ENCODE measurements at places on chromosomes 6 and 20.

DNA sequence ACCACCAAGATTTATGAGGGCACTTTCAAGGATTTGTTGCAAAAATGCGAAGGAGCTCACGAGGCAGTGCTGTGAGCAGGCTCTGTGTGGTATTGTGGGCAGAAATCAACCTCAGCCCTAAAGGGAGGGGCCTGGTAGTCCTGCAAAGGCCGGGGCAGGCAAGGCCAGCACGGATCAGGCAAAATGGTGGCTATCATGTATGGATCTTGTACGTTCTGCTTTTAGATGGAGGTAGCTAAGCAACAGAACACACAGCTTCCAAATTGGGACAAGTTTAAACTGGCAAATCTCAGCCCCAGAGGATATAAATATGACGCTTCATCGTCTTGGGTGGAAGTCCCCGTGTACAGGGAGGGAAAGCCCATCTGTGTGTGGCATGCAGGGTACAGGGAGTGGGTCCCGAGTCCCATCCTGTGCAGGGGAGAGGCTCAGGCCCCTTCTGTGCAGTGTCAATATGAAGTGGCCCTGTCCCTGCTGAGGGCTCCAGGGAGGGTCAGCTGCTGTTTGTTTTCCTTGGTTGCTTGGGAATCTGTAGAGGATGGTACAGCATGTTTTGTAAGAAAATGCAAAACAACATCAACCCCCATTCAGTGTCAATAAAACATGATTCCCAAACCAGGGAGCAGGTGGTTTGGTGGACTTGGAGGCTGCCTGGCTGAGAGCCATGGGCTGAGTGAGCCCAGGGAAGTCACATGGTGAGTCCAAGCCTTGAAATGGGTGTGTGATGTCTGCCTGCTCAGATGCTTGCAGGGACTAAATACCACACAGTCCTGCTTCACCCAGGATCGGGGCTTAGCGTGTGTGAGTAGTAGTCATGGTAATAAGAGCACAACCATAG, 113.0 kb downstream of the SYCP2 start:
- no peak for DNase-seq

DNA sequence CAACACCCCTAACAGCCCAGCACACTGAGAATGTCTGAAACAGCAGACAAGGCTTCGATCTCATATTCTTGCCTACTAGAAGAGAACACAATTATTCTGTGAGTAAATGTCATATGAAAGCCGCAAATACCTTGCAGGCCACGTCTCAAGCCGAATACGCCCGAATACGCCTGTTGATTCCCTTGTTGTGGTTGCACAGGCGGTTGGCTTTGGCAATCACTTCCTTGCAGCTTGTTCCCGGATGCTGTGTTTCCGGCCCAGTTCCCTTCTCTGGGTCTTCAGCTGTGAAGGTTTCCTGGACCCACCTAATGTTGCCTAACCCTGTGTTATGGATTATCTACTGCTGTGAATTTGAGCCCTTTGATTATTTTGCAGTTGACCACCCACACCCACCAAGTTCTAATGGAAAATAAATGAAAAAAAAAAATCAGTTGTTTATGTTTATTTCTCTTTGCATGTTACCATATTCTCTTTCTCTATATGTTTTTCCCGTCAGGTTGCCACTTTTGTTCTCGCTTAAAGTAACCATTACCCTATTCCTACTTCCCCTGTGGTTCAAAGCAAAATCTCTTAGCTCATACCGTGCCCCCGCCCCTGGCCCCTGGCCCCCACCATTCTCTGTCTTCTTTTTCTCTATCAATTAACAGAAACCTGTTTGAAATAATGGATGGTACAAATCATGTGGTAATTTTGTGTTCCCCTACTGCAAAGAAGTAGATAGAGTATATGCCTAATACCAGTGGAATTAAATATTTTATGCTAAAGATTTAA, 172.4 kb downstream of the ADGB start:
- DNase-seq = peak; percentile 42

DNA sequence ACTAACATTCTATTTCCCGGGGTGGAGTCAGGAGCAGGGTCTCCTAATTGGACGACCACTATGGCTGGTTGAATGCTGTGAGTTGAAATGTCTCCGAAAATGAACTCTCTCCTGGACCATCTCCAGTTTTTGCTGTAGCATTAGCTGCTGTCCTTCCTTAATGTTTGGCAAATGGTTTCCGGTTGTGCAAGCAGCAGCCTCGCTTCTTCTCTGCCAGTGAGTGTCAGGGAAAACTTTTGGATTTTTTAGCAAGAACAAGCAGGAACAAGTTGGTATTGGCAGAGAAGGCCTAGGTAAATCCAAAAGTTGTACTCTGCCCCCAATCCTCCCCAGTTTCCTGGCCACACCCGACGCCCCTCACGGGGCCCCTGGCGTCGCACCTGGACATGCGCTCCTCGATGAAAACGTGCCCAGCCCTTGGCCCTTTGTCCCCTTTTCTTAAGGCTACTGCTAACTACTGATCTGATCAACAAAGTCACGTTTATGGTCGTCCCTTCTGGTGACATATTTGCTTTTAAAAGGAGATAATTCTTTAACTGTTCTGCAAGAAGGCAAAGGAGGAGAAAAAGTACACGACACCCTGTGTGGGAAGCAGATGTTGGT, 103.2 kb downstream of the ARMC2 start:
- DNase-seq = no peak

DNA sequence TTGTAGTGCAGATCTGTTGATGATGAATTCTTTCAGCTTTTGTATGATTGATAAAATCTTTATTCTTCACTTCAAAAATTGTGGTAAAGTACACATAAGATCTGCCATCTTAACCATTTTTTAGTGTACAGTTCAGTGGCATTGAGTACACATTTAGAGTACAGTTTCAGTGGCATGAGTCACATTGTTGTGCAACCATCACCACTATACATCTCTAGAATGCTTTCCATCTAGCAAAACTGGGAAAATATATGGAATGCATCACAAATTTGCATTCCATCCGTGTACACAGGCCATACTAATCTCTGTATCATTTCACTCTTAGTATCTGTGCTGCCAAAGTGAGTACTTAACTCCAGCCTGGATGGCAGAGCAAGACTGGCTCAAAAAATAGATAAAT, 28.7 kb downstream of the SIRPD start:
- no peak for DNase-seq

DNA sequence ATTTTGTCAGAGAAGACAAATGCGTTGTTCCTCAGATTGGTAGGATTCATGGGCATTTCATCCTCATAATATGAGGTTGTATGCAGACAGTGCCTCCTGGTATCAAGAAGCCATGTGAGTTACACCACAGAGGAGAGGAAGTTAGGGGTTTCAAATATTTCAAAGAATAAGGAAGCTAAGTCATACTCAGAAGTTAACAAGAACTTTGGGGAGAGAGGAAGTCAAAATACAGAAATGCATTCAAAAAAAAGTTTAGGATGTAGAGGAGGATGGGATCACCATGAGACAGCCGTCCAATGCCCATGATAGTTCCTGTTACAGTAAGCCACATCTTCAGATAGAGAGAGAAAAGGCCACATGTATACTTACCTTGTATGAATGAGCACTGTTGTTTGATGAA, 22.3 kb downstream of the HLA-DOB start:
- no peak for DNase-seq

DNA sequence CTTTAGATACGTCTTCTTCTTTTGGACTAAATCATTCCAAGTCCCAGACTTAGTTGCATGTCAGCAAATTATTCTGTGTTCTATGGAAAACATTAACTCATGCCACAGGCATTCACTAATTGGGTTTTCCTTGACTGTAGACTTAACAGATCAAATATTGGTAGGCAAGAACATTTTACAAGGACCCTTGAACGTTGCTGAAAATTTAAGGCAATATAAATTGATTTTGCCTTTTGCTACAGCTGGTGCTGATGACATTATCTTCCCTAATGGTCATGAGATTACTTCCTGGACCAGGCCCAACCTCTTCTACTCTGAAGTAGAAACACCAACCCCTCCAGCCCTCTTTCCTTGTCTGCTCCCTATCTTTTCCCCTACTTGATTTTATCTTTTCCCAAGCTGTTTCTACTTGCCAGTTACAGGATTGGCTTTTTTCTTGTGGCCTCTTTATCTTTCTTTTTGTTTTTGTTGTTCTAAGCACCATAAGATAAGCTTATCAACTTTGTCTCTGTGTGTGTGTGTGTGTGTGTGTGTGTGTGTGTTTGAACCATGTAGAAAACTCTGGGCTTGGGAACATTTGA, 514.0 kb upstream of the SOX4 start:
- DNase-seq = no peak

- no peak for DNase-seq
Measured at GRCh38 chr20:23193801-23194384, 107.8 kb upstream of the CD93 start.

- no peak for DNase-seq
Measured at GRCh38 chr6:160102399-160102798, 19.2 kb upstream of the SLC22A1 start.

GRCh38 chr6:139433631-139434419, 59.4 kb upstream of the CITED2 start:
- no peak for DNase-seq

GRCh38 chr6:56949925-56950495, 4.9 kb upstream of the BEND6 start:
- DNase-seq = no peak

GRCh38 chr6:35086282-35086632, 54.9 kb downstream of the TCP11 start:
- no peak for DNase-seq

DNA sequence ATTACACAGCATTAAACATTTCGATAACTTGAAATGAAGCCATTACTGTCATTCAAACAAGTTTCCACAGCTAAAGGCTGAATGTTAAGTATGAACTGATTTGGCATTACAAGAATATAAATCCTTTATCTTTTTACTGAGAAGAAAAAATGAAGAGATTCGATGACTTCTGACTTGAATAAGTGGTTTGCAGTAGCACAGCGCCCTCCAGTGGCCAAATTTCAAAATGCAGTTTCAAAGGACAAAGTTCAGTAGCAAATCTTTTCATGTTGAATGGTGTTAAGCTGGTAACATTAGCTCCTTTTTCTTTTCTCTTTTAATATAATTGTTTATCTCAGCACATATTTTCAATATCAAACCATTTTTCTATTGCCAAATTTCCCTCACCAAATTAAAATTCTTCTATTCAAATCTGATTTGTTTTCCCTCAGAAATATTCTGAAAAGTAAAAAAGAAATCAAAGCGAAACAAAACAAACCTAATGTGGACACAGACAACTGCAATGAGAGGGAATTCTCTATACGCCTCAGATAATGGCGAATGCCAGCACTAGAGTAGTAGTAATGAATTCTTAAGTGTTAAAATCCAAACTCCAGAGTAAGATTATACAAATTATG, 145.7 kb downstream of the BTBD9 start:
- DNase-seq = peak; percentile 76

- DNase-seq = no peak
Measured at GRCh38 chr6:50966532-50966931, 147.9 kb downstream of the TFAP2B start.

DNA sequence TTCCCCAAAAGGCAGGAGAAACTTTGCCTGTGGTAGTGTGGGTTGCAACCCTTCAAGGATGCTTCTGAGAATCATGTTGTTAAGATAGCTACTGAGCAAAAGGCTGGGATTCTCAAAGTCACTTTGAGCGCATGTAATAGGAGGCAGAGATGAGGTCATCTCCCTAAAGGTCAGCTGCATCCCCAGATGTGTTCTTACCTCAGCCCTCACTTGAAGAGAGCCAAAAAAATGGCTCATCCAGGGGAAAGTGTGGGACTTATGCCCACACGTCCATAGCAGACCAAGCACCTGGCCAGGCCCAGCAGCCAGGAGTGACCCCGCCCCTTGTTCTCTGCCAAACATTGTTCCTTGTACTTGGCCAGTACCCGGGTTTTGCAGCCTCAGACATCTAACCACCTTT, 187.0 kb upstream of the BMP2 start:
- no peak for DNase-seq

DNA sequence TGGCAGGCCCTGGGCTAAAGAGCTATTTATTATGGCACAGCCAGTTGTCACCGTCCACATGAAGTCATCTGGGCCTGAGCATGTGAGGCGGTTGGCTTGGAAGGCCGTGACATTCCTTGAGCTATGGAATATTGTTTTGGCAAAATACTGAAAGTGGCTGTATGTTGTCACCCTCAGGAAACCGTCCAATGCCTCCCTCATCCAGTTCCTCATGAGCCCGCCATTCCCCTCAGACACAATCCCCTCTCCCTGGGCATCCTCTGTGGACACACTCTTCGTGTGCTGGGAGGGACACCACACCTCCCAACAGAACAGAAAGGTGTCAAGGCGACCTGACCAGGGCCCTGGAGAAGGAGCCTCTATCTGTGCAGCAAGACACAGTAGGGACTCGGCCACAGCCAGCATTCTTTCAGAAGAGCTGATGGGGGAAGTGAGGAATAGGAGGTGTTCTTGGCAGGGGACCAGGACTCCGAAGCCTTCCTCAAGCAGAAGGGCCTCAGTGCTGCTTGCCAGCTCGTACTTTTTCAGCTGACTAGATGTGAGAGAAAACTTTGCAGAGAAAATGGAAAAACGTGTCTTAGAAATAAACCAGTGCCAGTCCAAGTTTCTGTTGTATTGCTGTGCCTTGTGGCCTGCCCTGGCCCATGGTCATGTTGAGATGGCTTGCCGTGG, 120.5 kb downstream of the SOD2 start:
- no peak for DNase-seq

GRCh38 chr6:136740050-136740974, 52.0 kb downstream of the MAP3K5 start:
- no peak for DNase-seq

DNA sequence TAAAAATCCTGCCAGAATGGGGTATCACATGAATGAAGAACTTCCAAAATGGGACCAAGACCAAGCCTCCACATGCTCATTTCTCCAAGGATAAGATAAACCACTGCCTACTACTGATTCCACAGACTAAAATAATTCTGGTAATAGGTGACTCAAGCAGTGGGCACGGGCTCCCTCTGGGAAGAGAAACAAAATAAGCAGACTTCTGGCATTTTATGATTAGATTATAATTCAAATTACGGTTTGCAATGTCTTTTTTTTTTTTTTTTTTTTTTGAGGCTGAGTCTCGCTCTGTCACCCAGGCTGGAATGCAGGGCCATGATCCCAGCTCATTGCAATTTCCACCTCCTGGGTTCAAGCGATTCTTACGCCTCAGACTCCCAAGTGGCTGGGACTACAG, 16.0 kb downstream of the UQCC1 start:
- DNase-seq = no peak
